Vagina (tissue), 2 donors: ENCODE measurements at places on chromosomes 12 and 14.

DNA sequence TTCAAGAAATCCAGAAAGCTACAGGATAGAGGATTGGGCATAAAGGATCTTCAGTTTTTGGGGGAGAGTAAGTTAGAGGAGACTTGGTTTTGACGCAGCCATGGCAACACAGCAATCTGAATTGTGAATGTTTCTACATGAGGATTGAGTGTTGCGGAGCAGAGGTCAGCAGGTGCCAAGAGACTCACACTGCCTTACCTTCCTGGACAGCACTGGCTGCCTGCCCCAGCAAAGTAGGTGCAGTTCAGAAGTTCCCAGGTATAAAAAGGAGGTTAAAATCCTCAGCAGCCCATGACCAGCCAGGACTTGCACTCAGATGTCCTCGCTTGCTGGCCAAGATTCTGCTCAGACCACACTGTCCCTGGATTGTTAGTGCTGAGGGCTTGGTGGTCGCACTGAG, 371.1 kb downstream of the DPF3 start:
- DNase-seq, result no peak

DNA sequence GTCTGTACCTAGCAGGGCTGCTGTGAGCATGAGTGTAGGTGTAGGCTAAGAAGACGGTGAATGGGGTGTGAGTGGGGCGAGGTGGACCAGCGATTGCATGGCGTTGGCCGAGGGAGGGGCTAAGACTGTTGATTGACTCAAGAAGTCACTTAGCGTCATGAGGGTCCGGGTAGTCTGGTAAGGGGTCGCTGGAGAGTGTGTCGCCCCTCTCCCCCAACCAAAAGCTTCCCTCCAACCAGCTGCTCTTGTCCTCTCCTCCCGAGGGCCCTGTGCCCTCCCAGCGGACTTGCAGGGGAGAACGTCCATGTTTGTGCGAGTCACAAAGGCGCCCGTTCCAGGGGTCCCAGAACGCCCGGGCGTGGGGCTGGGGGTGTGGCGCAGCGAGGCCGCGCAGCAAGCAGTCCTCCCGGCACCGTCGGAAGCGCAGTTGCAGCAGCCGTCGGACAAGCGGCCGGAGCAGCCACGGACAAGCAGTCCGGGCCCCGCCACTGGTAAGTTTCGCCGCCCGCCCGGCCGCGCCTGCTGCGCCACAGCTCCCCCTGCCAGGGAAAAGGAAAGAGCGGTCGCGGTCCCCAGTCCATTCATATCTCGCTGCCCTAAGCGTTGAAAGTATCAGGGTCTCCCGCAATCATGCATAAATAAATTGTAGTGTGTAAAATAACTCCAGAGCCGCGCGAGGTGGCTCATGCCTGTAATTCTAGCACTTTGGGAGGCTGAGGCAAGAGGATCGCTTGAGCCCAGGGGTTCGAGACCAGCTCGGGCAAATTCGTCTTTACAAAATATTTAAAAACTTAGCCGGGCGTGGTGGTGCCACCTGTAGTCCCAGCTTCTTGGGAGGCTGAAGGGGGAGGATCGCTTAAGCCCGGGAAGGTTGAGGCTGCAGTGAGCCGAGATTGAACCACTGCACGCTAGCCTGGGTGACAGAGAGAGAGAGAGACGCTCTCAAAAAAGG, at the start of gene CCDC63:
Gene CCDC63, plus strand, starts transcription at position 373 of the 952 bp plus-strand sequence. CDS start 5,968 bp downstream, outside the sequence.
- no peak for DNase-seq

DNA sequence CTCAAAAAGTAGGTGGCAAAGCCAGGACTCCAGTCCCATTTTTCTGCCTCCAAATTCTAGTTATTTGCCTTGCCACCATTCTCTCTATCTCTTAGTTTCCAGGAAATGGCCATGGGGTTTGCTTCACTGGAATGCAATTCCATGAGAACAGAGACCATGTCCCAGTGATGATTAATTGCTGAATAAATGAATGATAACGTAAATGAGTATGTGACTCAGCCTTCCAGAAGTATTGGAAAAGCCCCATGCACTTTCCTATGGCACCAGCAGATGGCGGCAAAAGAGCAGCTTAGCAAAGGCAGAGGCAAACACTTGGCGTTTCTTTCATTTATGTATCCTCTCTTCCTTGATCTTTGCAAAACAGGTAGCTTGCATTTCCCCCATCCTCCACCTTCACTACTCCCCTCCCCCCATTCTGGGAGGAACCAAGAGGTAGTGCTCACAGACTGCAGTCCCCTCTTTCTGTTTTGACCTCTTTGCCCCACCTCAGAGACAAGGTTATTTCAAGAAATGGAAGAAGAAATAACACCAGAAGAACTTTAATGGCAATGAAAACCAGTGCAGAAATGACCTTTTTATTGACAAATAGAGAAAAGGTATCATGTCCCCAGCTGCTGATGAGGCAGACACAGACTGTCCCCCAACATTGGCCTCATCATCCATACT, 21.3 kb downstream of the TBX3 start:
- no peak for DNase-seq

- DNase-seq, result no peak
These were observed 5.9 kb upstream of the RPL41 start for GRCh38 chr12:56110571-56110970.

GRCh38 chr12:122985338-122986257, 5.1 kb downstream of the ARL6IP4 start:
- DNase-seq, result no peak

DNA sequence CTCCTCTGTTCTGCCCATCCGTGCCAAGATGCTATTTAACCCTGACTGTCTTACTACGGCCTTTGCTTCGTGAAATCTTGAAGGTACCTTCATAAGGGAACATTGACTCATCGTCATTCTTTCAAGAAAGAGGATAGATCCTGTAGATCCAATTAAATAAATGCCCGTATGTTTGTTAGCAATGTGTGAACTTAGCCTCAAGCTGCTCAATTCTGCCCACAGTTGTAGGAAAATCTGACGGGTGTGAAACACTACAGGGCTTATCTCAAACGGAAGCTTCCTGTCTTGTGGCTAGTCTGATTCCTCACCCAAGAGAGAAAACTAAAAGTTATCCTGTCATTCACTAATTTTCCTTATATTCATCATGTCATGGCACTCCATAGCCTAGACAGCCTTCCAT, 168.0 kb upstream of the TBX3 start:
- no peak for DNase-seq

- DNase-seq, result no peak
These were observed 37.0 kb upstream of the NT5DC3 start for GRCh38 chr12:103877934-103878510.

GRCh38 chr14:95608637-95609235, 73.9 kb downstream of the GLRX5 start:
- no peak for DNase-seq

GRCh38 chr14:90341784-90342183, 10.0 kb upstream of the NRDE2 start:
- no peak for DNase-seq

DNA sequence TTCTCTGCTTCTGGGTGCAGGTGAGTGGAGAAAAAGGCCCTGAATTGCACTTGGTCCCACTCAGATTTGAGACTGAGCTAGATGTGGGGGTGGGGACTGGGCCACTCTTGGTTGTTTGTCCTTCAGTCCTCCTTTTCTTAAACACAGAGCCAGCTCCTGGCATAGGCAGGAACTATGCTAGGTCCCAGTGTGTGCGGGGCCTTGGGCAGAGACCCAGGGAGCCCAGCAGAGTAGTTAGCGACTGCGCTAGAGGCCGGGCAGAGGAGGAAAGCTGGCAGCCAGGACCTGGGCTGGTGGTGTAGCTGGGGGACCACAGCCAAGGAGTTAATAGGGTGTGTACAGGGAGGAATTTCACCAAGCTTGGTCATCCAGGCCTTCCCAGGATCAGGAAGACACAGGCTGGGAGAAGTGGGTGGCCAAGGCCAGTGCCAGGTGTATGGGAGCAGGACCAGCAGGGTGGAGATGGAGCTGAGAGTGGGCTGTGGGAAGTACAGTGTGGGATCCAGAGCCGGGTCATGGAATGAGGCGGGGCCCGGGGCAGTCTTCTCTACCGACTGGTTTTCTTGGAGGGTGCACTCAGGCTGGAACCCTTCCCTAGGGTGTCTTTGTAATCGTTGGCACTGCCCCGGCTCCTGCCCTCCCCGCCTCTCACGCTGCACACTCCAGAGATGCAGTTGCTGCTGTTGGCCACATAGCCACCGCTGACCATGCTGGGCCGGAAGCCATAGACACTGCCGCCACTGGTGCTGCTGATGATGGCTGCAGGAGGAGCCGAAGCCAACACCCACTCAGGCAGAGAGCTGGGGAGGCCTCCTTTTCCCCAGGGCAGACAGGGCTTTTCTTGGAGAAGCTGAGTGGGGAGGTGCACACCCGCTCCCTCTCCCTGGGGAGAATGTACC, 8.7 kb downstream of the KRT71 start:
- no peak for DNase-seq

- no peak for DNase-seq
These were observed 119.7 kb upstream of the MED13L start for GRCh38 chr12:116397148-116397547.

- DNase-seq, result no peak
These were observed 44.0 kb downstream of the ARMH4 start for GRCh38 chr14:58107947-58108552.

- DNase-seq, result no peak
These were observed 506.6 kb upstream of the ATXN7L3B start for GRCh38 chr12:74031045-74031444.

- DNase-seq, result peak; percentile 16
These were observed 119.4 kb downstream of the KTN1 start for GRCh38 chr14:55699131-55700057.

DNA sequence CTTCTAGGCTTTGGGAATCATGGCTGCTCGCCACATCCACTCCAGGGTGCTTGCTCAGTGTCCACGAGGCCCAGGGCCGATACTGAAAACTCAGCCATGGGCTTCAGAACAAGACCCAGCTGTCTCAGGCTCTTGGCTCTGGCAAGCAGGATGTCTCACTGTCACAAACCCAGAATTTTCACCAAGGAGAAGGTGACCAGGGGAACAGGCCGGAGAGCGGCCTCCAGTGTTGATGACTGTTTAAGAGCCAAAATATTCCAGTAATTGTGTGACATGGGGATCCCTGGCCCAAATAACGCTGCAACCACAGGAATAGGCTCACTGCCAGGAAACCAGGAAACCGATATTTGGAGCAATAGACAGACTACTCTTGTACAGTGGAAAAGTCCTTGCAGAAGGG, 9.8 kb upstream of the SERPINA5 start:
- no peak for DNase-seq

DNA sequence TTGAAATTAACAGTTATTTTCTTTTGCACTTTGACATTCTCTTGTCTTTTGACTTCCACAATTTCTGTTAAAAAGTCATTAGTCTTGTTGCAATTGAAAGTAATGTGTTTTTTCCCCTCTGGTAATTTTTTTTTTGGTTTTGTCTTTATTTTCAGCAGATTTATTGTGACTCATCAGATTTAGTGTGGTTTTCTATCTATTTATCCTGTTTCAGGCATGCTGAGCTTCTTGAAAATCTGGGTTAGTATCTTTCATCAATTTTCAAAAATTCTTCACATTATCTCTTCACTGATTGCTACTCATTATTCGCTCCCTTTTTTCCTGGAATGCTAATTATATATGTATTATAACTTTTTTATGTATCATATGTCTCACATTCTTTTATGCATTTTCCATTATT, 15.3 kb upstream of the NTF3 start:
- no peak for DNase-seq

- no peak for DNase-seq
These were observed 361.9 kb upstream of the FKBP4 start for GRCh38 chr12:2432856-2433255.

DNA sequence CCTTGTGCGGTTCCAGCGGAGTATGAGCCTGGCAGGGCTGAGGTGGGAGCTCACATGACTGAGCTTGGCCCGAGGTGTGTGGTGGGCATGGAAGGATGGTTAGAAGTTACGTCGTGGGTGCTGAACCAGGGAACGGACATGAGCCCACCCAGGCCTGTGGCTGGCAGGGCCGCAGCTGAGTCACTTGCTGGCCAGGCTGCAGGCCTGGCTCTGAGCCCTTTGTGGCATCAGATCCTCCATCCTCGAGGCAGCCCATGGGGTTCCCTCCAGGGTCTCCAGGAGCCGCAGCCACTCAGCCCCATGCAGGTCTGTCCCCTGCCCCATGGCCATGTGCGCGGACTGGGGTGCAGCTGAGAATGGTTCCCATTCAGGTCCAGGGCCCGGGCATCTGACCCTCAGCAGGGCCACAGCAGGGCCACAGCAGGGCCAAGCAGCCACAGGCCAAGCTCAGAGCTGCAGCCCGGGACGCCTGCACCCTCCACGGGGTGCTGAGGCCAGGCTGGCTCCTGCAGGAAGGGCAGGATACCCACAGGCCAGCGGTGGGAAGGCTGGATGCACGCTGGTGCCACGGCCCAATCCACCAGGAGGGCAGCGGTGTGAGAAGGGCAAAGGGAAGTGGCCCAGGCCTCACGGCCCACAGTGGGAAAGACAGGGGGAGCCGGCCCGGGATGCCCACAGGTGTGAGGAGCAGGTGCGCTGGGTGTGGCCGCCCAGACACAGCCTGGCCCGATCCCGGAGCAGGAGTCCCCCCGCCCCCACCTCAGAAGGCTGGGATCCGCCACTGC, 26.3 kb upstream of the ULK1 start:
- no peak for DNase-seq

DNA sequence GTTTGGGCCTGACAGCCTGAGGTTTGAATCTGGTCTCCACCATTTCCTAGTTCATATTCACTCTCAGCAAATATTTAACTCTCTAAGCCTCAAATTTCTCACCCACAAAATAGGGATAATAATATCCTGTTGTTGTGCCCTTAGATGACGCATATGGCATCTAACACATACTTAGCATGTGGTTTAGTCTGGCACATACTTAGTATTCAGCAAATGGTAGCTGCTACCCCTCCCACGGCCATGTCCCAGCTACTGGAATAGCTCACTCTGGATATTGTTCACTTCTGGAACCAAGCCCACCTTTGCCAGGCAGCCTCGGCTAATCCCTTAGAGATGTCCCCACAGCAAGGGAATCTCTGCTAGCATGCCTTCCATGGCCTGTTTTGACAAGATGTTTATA, 53.3 kb downstream of the BICD1 start:
- DNase-seq, result no peak

- no peak for DNase-seq
These were observed 25.0 kb upstream of the AMN start for GRCh38 chr14:102897299-102898027.
